ENCODE measurements at places on chromosomes 7 and 10.

DNA sequence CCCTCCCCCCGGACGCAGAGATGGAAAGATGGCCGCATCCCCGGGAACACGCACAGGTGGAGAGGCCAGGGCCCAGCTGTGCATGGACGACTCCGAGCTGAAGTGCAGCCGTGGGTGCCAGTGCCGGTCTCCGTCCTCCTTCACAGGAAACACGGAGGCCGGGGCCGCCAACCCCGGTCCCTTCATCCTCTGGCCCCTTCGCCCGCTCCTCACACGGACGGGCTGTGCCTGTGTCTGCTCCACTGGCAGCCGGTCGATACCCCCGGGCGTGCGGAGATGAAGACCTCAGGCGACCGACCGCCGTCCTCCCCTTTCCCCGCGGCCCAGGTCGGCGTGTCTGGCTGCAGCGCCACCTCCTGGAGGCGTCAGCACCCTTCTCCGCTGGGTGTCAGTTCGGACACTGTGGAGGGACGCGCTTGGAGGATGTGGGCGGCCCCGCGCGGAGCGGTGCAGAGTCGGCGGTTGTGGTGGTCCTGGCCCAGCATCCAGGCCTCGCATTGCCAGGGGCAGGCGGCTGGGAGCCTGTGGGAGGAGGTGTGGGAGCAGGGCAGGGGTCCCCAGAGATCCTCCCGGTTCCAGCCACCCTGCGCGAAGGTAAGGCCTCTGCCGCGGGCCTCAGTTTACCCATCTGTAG is 9.9 kb downstream of the ZNF511 start:
- DNase-seq, result peak; percentile 29

DNA sequence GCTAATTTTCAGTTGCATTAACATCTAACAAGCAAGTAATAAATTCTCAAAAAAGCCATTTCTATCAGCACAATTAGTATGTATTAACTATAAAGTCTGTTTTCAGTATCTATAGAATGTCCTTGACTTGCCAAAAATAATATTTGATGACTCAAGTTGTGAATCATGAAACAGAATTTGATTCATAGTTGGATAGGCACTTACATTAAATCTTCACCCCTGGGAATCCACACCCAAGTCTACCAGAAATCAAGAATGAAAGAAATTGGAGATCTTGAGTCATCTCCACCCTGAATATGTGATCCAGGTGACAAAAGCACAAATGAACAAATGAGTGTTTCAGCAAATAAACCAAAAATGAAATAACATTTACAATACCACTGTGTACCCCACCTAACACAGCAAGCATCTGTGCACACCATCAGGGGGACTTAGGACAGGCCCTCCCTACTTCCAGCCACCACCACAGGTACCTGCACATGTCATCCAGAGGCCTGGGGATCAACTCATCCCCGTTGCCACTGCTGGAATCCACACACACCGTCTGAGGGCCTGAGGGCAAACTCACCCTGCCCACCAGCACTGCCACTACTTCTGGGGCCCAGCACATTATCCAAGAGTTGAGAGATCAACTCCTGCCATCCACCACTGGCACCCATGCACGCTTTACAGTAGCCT is 160.1 kb downstream of the MTERF1 start:
- DNase-seq, result no peak

DNA sequence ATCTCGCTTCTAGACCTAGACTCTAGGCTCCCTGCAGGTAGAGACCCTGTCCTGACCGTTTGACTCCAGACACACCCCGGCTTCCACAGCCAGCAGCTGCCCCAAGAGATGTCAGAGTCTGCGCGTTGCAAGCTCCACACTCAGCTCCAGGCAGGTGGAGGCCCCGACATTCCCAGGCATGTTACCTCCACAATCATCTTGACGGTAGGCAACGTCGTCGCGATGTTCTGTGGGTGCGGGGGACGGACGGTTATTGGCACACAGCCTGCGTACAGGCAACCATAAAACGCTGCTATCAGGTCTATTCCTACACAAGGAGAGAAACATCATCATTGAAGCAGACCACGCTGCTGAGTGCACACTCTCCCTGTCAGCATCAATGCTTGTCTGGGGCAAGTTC is 213.2 kb downstream of the ZMYND11 start:
- no peak for DNase-seq

DNA sequence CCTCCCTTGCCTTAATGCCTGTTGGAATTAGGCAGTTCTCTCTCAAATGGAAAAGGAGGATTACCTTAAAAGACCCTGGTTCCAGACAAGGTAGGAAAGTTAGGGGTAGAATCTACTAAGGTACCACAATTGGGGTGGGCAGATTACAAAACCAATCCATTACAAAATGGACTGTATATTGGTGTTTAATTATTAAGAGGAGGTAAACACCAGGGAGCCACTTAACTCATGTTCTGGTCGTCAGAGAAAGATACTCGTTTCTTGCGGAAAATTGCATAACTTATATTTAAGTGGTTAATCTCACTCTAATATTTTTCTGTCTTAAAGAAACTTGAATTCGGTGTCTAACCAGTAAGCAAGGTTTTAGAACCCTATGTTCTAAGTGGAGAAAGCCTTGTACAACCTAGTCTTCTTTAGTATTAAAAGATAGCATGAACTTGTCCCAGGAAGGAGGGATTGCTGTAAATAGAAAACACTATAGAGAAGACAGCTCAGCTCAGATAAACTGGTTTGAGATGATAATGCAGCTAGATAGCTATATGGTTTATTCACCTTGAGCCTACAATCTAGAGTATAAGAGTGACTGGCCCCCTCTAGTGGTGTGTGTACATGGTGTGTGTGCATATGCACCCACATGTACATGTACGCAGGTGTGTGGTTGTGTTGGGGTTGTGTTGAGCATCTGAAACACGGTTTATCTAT is 58.0 kb upstream of the STRIP2 start:
- peak; percentile 0 for DNase-seq

- no peak for DNase-seq
Measured at GRCh38 chr7:29494350-29494749, 69.3 kb upstream of the PRR15 start.

DNA sequence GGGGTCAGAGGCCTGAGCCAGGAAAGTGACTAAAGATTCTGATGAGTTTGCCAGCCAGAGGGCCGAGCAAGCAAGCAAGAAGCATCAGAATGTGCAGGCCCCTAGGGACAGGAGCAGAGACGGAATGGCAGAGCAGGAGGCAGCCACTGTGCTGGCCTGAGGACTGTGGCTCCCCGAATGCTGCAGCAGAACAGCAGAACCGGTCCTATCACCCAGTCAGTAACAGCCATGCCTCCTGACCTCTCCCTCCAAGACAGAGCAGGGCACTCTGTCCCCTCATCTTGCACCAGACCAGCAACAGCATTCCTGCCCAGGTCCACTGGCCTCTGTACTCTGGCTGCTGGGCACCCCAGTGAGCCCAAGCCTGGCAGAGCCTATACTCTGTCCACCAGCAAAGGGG is 85.9 kb downstream of the ARHGAP22 start:
- no peak for DNase-seq

DNA sequence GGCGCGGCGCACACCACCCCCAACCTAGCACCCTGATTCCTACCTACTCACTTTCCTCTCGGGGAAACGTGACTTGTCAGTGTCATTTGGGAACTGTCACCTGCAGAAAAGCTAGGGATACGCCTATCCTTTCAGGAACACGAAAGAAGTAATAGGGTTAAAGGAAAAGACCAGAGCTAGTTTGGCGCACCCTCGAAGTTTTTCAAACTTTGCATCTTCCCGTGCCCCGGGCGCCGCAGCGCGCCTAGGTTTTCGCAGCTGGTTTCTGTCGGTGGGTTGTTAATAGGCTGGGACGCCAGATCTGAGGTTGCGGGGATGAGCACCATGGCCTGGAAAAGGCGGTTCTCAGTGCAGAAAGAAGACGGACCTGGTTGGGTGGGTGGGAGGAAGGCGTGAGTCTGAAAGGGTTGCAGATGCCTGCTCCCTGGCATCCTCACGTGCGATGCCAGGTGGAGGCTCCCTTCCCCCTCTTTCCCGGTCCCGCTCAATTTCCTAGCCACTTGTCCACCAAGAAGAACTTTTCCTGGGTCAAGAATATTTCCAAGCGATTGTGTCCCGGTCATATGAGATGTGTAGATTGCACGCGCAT is 568 bp upstream of the MEOX2 start:
- DNase-seq, result no peak

DNA sequence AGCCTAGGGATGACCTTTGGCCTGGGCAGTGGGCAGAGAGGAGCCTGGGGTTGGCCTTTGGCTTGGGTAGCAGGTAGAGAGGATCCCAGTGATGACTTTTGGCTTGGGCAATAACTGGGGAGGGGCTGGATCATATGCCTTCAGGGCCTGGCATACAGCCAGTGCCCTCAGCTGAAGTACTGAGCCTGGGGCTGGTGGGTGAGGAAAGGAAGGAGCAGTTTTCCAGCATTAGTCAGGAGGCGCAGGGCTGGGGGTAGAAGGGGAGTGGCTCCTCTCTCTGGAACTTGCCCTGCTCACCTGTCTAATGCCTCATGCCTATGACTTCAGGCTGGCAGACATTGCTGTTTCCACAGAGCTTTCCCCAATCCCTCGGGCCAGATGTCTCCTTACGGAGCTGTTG is 15.2 kb upstream of the COMTD1 start:
- DNase-seq, result no peak

DNA sequence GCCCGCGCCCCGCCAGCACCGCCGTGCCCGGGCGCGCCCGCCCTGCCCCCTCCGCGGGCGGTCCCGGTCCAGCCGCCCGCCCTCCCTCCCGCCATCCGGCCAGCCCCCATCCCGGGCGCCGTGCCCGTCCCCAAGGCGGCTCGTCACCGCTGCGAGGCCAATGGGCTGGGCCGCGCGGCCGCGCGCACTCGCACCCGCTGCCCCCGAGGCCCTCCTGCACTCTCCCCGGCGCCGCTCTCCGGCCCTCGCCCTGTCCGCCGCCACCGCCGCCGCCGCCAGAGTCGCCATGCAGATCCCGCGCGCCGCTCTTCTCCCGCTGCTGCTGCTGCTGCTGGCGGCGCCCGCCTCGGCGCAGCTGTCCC is at the start of gene HTRA1:
Gene HTRA1 (plus strand): TSS at position 187 of the 362 bp plus-strand sequence. CDS start 100 bp downstream, at position 287.
- DNase-seq, result no peak

GRCh38 chr7:34087892-34088891 is 182.9 kb downstream of the BMPER start:
- DNase-seq, result no peak

DNA sequence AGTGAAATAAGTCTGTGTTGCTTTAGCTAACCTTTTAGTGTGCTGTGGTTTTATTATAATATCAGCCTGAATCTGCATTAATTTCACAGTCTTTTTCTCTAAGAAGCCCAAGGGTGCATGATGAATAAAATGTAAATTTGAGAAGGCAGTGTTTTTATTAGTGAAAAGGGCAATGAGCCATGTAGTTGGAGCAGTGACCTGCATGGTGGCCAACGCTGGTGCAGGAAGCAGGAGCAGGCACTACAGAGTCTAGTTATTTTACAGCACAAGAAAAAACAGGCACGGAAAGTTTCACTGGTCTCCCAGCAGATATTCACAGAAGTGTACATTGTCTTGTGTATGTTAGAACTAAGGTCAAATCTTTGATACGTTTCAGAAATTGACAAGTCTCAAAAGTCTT is 247.8 kb downstream of the CELF2 start:
- no peak for DNase-seq

GRCh38 chr10:43251419-43252165 is 15.3 kb downstream of the RASGEF1A start:
- no peak for DNase-seq

- no peak for DNase-seq
Measured at GRCh38 chr10:112497347-112497950, 50.4 kb downstream of the VTI1A start.

- no peak for DNase-seq
Measured at GRCh38 chr10:109183366-109183765, 739.9 kb downstream of the XPNPEP1 start.

DNA sequence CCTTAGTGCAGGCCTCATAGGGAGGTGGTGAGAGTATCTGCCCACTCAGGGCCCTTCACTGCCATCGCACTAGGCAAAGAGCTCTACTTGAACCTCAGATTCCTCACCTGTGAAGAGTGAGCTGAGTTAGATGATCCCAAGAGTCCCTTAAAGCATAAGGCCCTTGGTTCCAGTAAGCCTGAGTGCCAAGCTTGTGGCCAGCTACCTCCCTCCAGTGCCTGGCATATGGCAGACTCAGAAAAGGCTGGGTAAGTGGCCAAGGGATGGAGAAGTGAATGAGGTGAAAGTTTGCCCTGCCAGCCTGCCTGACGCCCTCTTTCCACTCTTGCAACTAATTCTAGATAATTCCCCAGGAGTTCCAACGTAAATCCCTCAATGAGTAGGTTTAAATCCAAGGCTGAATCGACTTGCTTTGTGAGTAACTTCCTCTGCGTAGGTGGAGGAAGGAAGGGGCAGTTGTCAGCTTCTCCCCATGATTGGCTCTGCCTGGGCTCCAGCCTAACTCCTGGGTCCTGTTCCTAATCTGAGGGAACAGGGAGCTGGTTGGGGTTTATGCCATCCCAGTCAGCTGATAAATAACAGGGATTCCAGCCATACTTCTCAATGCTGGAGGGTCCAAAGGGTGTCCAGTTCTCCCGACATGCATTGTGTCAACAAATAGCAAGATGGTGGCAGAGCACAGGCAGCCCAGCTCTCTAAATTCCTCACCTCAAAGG is 14.2 kb downstream of the DUSP5 start:
- DNase-seq, result no peak

DNA sequence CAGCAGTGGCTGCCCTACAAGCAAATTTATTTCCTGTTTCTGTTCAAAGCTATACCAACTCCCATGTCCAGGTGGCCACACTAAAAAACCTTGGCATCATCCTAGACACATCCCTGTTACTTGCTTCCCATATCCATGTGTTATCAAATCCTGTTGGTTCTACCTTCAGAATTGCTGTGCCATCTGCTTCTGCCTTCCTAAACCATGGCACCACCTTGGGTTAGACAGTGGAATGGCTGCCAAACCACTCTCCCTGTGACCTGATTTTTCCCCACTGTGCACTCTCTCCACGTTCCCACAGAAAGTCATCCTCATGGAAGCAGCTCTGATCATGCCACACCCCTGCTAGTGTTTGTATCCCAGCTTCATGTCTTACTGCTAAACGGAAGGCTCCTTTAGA is 697.6 kb upstream of the GALNT17 start:
- no peak for DNase-seq

- DNase-seq, result no peak
Measured at GRCh38 chr10:60488111-60488669, 98.5 kb upstream of the ANK3 start.

DNA sequence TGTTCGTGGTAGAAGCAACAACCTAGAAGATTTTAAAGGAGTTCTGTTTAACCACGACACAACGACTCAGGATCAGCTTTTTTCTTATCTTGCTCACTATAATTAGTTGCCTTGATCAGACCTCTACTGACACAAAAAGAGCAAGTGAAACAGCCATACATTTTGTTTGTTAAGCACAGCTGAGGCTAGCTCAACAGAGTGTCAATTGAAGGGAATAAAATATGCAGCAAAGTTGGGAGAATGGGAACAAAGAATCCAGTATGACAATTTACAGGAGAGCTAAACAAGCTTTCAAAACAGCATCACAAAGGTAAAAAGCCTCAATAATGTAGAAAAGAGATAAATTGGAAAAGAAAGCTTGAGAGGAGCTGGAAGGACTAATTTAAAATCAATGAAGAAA is 40.5 kb upstream of the HERPUD2 start:
- DNase-seq, result no peak

DNA sequence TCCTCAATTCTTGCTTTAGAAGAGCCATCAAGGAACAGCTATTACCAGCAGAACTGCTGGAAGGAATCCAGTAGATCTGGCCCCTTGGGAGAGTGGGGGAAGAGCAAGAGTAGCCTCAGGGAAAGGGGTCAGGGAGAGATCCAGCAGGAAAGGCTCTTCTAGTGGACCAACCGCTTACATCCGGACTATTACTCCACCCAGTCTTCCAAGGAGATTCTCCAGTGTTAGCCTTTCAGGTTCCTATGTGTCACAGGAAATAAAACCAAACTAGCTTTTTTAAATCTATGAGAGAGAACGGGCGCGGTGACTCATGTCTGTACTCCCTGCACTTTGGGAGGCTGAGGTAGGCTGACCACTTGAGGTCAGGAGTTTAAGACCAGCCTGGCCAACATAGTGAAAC is 34.3 kb downstream of the TET1 start:
- no peak for DNase-seq
